ENCODE measurements at places on chromosomes 16 and 17.

DNA sequence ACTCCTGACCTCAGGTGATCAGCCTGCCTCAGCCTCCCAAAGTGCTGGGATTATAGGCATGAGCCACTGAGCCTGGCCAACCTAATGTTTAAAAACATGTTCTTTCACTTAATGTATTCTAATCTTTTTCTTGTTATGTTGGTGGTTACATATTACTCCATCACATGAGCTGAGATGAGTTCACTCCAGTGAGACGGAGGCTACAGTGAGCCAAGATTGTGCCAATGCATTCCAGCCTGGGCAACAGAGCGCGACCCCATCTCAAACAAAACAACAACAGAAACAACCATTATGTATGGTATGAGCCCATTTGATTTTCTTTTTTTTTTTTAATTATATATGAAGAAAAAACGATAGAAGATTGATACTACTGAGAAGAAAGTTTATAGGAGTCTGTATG, 39.6 kb downstream of the SLC39A11 start:
- no peak for DNase-seq

DNA sequence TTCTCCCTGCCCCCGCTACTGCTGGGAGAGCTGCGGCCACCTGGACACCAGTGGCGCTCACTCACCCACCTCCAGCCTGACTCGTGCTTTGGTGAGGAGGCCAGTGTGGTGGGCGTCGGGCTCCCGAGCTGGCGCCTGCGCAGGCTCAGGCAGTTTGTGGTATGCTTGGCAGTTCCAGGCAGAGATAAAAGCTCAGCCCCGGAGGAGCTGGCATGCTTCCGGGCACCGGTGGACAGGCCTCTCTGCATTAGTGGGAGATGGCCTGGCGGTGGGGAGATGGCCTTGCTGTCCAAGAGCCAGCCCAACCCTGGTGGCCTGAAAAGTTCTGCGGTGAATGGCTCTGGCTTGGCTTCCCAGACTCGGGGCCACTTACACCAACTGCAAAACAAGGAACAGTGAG, 4.1 kb downstream of the ADGRG1 start:
- no peak for DNase-seq

- no peak for DNase-seq
These were observed 16.8 kb downstream of the CDR2 start for GRCh38 chr16:22357635-22357971.

DNA sequence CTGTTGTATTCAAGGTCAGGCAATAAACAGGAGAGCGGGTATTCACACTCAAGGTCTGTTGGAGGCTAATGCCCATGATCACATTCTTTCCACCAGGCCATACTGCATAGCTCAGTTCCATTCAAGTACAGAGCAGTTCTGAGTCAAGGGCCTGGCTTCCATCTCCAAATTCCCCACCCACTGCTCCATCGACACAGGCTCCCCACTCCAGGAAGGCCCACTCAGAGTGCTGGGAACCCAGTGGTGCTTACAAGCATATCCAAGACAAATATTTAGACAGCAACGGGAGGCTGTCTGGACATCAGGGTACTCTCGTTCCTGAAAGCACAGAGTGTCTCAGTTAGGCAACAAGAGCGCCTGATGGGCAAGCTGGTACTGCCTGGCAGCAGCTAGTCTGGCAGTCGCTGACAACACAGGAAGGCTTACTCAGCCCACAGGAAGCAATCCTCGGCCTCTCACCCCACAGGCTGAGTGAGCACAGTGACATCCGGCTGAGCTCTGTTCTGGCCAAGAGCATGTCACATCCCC, 40.9 kb downstream of the RFFL start:
- DNase-seq: no peak

- no peak for DNase-seq
These were observed 121.1 kb downstream of the IRX5 start for GRCh38 chr16:55051571-55052347.

DNA sequence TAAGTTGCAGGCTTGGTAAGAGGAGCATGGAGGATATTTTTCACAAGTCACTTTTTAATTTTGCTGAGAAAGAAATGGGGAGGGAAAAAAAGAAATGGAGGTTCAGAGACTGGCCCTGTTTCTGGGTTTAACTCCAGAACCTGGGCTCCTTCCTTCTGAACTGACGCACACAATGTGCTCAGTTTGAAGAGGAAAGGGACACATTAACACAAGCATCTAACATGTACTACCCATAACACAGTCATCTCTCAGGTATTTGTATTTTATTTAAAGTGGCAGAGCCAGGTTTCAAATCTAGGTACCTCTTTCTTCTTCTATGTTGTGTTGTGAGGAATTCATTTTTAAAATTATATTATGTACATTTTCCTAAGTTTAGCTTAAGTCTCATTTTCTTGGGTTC, 5.3 kb upstream of the TMEM100 start:
- no peak for DNase-seq

DNA sequence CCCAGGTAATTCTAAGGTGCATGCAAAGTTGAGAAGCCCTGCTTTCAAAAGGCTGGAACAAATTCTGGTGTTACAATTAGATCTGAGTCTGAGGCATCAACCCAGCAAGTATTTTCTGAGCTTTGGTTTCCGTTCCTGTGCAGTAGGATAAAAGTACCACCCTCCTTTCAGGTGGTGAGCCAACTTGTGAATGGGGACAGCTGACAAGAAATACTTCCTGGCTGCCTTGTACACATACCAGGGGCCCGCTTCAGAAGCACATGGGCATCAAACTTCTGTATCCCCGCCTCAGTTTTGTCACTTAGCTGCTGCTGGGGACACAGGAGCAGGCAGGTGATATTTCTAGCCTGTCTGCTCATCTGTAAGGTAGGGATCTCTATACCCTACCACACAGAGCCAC, 252.2 kb downstream of the CPPED1 start:
- no peak for DNase-seq

GRCh38 chr17:79071161-79071740, 3.4 kb upstream of the ENGASE start:
- no peak for DNase-seq

All from HuH-7.5 (cell line).